Activated B cell treated with CpG ODN at 0.5 μM for 24 hours (primary cell): ENCODE measurements at places on chromosomes 1 and 21. TPM values are rescaled to one million over a fixed set of nuclear protein-coding genes. Genes with fewer than 3 reads are reported as not detected.

- no peaks in the 10 kb centered on the region for H3K27me3 ChIP-seq
- H3K27ac ChIP-seq: peak overlapping the region; percentile 97
- DNase-seq: no peak
- H3K4me3 ChIP-seq: peak overlapping the region; percentile 96
Measured at GRCh38 chr1:28644494-28644893, 1.6 kb upstream of the TAF12 start.

DNA sequence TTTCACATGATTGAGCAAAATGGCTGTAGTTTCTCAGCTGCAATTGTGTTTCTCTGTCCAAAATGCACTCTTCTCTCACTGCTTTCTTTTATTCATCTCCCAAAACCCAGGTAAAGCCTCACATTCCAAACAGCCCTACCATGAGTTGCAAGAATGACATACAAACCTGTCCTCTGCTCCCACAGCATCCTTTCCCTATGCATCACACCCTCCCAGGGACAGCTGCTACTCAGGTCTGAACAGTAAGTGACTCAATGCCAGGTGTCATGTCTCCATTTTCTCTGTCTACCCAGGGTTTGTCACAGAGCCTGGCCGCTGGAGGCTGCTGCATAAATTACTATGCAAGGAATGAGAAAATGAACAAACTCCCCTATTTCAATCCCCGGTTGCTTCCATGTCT lies 118.5 kb downstream of the PLD5 start:
- no peak overlapping the region for H3K4me3 ChIP-seq
- H3K36me3 ChIP-seq: no peaks in the 10 kb centered on the region
- DNase-seq: no peak

DNA sequence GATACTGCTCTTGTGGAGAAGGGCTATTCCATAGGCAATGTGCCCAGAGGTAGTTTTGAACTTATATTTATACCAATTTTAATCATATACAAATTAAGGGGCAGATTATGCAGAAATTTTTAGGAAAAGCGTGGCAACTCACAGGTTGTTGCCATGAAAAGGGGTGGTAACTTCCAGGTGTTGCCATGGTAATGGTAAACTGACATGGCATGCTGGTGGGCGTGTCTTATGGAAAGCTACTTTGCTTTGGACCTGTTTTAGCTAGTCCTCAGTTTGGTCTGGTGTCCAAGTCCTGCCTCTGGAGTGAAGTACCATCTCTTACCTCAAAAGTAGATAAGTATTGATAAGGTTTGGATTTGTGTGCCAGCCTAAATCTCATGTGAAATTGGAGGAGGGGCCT lies 7.9 kb upstream of the IL23R start:
- H3K27ac ChIP-seq: no peak overlapping the region
- H3K4me1 ChIP-seq: no peaks in the 10 kb centered on the region
- H3K36me3 ChIP-seq: no peaks in the 10 kb centered on the region
- DNase-seq: no peak
- H3K27me3 ChIP-seq: peaks cover 17% of the 10 kb centered on the region
- no peak overlapping the region for H3K4me3 ChIP-seq

The CTSS gene
- 162 and 165 TPM in 2 replicates for total RNA-seq

The SDC3 gene
- total RNA-seq: 0.71 and 0.81 TPM in 2 replicates

The TMEM125 gene
- total RNA-seq: not detected in 2 replicates

GRCh38 chr1:26754086-26754874 lies 33.5 kb upstream of the PIGV start:
- H3K36me3 ChIP-seq: peaks cover 65% of the 10 kb centered on the region
- peaks cover 42% of the 10 kb centered on the region for H3K4me1 ChIP-seq
- H3K4me3 ChIP-seq: no peak overlapping the region
- no peaks in the 10 kb centered on the region for H3K27me3 ChIP-seq

- H3K27me3 ChIP-seq: peaks cover 1% of the 10 kb centered on the region
- no peak overlapping the region for H3K27ac ChIP-seq
- no peak overlapping the region for H3K4me3 ChIP-seq
- H3K4me1 ChIP-seq: peaks cover 32% of the 10 kb centered on the region
Measured at GRCh38 chr1:54358503-54359168, 47.6 kb downstream of the SSBP3 start.

- no peaks in the 10 kb centered on the region for H3K27me3 ChIP-seq
- peaks cover 43% of the 10 kb centered on the region for H3K4me1 ChIP-seq
- H3K4me3 ChIP-seq: no peak overlapping the region
- no peak overlapping the region for H3K27ac ChIP-seq
- H3K36me3 ChIP-seq: peaks cover 9% of the 10 kb centered on the region
Measured at GRCh38 chr1:53242381-53242780, 4.1 kb upstream of the MAGOH start.

The SLC9A1 gene
- 12.2 and 13.6 TPM in 2 replicates for total RNA-seq

DNA sequence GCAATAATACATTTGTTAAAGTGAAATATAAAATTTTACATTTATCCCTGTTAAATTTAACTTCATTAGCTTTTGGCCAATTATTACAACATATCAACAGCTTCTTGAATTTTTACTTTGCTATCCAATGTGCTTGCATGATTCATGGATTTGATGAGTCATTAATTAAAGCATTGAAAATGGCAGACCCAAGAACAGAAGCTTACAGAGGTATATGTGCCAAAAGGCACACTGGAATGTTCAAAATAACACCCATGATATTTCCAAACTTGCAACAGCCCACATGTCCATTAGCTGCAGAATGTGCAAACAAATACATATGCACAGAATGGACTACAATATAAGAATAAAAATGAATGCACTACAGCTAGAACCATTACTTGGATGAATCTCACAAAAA lies 76.4 kb upstream of the MAN1A2 start:
- H3K4me1 ChIP-seq: no peaks in the 10 kb centered on the region
- H3K27me3 ChIP-seq: peaks cover 7% of the 10 kb centered on the region
- H3K36me3 ChIP-seq: no peaks in the 10 kb centered on the region
- no peak for DNase-seq

DNA sequence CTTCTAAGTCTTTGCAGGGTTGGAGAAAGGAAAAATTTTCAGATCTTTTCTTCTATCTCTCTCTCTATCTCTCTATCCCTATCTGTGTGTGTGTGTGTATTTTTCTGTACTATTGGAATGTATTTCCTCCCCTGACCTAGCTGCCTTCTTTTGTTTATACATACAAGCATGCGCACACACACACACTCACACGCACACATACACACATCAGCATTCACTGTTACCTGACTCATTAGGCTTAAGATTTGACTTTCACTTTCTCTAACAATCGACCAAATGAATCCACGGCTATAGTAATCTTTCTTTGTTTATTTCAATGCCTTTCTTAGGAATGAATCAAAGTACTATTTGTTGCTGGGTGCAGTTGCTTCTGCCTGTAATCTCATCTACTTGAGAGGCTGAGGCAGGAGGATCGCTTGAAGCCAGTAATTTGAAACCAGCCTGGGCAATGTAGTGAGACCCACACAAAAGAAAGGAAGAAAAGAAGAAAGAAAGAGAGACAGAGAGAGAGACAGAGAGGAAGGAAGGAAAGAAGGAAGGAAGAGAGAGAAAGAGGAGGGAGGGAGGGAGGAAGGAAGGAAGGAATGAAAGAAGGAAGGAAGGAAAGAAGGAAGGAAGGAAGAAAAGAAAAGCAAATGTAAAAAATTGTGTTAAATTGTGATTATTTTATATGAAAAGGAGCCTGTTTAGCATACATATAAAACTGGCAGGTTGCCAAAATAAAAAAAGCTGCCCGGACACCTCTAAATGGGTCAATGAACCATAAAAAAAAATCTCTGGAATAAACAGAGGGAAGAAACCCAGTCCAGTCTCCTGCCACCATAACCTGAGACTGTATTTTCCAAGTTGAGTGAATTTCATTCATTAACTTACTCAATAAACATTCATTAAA lies 206.8 kb downstream of the ZNF326 start:
- H3K27me3 ChIP-seq: peaks cover 2% of the 10 kb centered on the region
- no peak overlapping the region for H3K4me3 ChIP-seq
- no peaks in the 10 kb centered on the region for H3K4me1 ChIP-seq
- DNase-seq: no peak
- H3K27ac ChIP-seq: no peak overlapping the region
- H3K36me3 ChIP-seq: no peaks in the 10 kb centered on the region

- no peaks in the 10 kb centered on the region for H3K36me3 ChIP-seq
- no peak overlapping the region for H3K27ac ChIP-seq
- H3K4me1 ChIP-seq: no peaks in the 10 kb centered on the region
Measured at GRCh38 chr1:51289676-51290488, 40.5 kb downstream of the TTC39A start.

DNA sequence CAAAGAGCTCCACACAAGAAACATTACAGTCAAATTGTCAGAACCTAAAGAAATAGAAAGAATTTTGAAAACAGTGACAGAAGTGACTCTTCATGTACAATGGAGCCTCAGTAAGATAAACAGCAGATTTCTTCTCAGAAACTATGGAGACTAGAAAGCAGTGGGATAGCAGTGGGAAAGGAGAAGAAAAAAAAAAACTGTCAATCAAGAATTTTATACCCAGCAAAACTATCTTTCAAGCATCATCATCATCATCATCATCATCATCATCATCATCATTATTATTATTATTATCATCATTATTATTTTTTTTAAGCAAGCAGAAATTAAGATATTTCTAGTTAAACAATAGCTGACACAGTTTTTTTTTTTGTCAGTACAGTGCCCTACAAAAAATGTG lies 24.2 kb downstream of the CEP170 start:
- no peaks in the 10 kb centered on the region for H3K27me3 ChIP-seq
- H3K4me3 ChIP-seq: no peak overlapping the region
- H3K27ac ChIP-seq: no peak overlapping the region
- peaks cover 58% of the 10 kb centered on the region for H3K36me3 ChIP-seq

- no peak for DNase-seq
- no peak overlapping the region for H3K27ac ChIP-seq
- H3K4me1 ChIP-seq: peaks cover 6% of the 10 kb centered on the region
- H3K27me3 ChIP-seq: no peaks in the 10 kb centered on the region
Measured at GRCh38 chr1:244779410-244779809, 56.0 kb upstream of the COX20 start.

The MPL gene
- total RNA-seq: not detected in 2 replicates

DNA sequence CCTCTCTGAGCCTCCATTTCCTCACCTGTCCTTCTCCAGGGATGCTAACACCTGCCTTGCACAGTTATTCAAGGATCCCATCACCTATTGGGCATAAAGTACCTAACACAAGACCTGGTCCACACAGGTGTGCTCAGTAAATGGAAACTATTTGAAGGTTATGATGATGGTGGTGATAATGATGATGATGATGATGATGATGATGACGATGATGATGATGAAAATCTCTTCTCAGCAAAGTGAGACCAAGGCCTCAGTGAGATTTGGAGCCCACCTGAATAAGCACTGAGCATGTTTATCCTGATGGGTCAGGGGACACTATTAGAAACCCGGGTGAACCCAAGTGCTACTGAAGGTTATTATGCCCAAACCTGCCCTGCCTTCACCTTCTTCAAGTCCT lies 100.7 kb downstream of the DMRTA2 start:
- DNase-seq: no peak
- H3K27me3 ChIP-seq: peaks cover 11% of the 10 kb centered on the region
- no peaks in the 10 kb centered on the region for H3K4me1 ChIP-seq
- H3K36me3 ChIP-seq: no peaks in the 10 kb centered on the region
- H3K27ac ChIP-seq: no peak overlapping the region
- H3K4me3 ChIP-seq: no peak overlapping the region

DNA sequence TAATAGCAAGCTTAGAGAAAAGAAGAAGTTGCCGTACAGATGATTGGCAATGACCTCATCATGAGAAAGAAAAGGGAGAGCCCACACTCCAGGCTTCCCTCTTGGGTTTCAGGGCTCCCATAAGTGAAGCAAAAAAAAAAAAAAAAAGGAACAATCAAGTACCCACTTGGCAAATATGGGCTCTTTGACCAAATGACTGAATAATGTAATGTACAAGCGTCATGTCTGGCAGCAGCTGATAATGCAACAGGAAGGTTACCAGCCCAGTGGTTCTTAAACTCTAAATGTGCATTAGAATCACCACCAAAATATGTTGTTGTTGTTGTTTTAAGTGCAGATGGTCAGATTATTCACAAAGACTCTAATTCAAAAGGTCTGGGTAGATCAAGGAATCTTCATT lies 13.5 kb downstream of the TNFSF4 start:
- H3K36me3 ChIP-seq: no peaks in the 10 kb centered on the region
- H3K4me3 ChIP-seq: no peak overlapping the region
- no peak overlapping the region for H3K27ac ChIP-seq
- DNase-seq: no peak
- H3K27me3 ChIP-seq: no peaks in the 10 kb centered on the region

The MEX3A gene
- 0.39 and 0.47 TPM in 2 replicates for total RNA-seq

- peak overlapping the region; percentile 20 for H3K4me3 ChIP-seq
- peaks cover 25% of the 10 kb centered on the region for H3K36me3 ChIP-seq
- H3K27me3 ChIP-seq: no peaks in the 10 kb centered on the region
- H3K4me1 ChIP-seq: peaks cover 34% of the 10 kb centered on the region
- H3K27ac ChIP-seq: no peak overlapping the region
Measured at GRCh38 chr1:220093361-220094015, 444 bp upstream of the IARS2 start.

- peak overlapping the region; percentile 91 for H3K4me3 ChIP-seq
- DNase-seq: peak; percentile 44
- H3K27me3 ChIP-seq: no peaks in the 10 kb centered on the region
- peaks cover 83% of the 10 kb centered on the region for H3K4me1 ChIP-seq
- H3K36me3 ChIP-seq: peaks cover 23% of the 10 kb centered on the region
- H3K27ac ChIP-seq: peak overlapping the region; percentile 92
Measured at GRCh38 chr1:202159534-202160371, 649 bp downstream of the PTPN7 start.

GRCh38 chr1:180167021-180167701 lies 12.5 kb downstream of the QSOX1 start:
- H3K27me3 ChIP-seq: no peaks in the 10 kb centered on the region
- no peaks in the 10 kb centered on the region for H3K4me1 ChIP-seq
- no peak overlapping the region for H3K4me3 ChIP-seq
- no peak overlapping the region for H3K27ac ChIP-seq
- peaks cover 5% of the 10 kb centered on the region for H3K36me3 ChIP-seq

The LIN9 gene
- 3.5 and 4.5 TPM in 2 replicates for total RNA-seq

DNA sequence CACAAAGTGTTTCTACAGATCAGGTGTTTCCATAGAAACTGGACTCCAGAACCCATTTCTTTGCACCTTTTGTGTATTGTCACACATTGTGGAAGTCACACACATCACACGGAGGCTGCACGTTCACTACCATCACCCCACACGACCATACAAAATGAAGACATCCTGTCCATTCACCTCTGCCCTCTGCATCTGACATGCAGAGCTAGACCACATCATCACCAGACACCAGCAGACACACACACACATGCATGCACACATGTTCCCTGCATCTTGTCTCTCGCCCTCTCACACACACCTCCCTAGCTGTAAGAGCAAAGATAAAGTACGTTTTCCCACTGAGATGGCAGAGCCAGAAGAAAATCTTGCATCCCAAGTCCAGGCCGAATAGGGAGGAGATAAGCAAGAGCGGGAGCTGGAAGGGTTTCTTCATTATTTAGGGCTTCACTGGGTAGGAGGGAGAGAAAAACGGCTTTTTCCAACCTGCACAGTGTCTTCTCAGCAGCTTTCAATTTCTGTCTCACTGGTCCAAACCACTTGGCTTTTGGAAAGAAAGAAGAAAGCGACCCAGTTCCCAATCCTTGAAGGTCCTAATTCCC lies 709 bp downstream of the PRELP start:
- H3K4me3 ChIP-seq: no peak overlapping the region
- DNase-seq: no peak
- peaks cover 20% of the 10 kb centered on the region for H3K27me3 ChIP-seq
- peaks cover 17% of the 10 kb centered on the region for H3K4me1 ChIP-seq
- no peak overlapping the region for H3K27ac ChIP-seq
- no peaks in the 10 kb centered on the region for H3K36me3 ChIP-seq
